Suppressor macrophage (primary cell): ENCODE measurements at places on chromosomes 5 and 9.

GRCh38 chr5:76299592-76299991 lies 103.5 kb upstream of the IQGAP2 start:
- no peak for DNase-seq

DNA sequence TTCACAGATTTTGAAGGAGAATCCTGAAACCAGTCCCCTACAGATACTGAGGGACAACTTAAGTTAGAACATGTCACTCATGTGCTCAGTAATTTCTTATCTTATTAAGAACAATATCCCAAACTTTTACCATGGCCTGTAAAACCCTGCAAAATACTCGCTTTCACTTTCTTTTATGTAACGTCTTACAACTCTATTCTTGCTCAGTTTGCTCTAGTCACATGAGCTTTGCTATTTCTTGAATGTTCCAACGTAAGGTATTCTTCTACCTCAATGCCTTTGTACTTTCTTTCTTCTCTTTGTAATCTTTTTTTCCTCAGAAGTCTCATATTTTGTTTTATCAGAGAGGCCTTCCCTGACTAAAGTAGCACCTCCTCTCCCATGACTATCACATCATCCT lies 14.1 kb downstream of the TMEM38B start:
- DNase-seq = no peak

- DNase-seq = no peak
These were observed 80.4 kb downstream of the TEK start for GRCh38 chr9:27189426-27189825.

DNA sequence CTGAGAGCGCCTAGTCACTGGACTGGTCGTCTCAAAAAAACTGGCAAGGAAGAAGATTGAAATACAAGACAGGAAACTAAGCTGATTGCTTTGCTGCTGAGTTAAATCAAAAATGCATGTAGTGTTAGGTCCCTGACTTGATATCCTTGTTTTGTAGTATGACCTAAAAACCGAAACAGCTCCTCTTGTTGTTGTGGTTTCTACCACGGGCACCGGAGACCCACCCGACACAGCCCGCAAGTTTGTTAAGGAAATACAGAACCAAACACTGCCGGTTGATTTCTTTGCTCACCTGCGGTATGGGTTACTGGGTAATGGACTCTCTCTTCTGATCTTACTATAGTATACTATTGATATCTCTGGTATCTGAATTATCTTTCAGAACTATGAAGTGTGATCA lies 4.3 kb downstream of the MTRR start:
- no peak for DNase-seq

- no peak for DNase-seq
These were observed 61.9 kb upstream of the ELL2 start for GRCh38 chr5:96023518-96023917.

- no peak for DNase-seq
These were observed 153.7 kb downstream of the TLE1 start for GRCh38 chr9:81535542-81536241.

DNA sequence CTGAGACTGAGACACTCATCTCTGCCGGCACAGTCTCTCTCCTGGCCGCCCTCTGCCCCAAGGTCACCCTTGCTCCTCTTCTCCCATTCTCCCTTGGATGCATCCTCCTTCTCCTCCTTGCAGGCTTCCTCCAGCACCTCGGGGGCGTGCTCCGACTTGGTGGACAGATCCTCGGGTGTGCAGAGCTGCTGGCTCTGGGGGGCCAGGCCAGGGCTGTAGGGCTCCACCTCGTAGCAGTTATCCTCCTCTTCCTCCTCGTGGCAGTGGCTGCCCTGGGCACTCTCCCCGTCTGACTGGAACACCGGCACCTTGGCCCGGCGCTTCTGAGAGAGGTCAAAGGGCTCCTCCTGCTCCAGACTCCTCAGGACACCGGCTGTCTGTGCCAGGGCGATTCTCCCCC lies 63.3 kb downstream of the ZNF366 start:
- DNase-seq = no peak

- no peak for DNase-seq
These were observed 50.4 kb downstream of the SHOC1 start for GRCh38 chr9:111744363-111744762.

DNA sequence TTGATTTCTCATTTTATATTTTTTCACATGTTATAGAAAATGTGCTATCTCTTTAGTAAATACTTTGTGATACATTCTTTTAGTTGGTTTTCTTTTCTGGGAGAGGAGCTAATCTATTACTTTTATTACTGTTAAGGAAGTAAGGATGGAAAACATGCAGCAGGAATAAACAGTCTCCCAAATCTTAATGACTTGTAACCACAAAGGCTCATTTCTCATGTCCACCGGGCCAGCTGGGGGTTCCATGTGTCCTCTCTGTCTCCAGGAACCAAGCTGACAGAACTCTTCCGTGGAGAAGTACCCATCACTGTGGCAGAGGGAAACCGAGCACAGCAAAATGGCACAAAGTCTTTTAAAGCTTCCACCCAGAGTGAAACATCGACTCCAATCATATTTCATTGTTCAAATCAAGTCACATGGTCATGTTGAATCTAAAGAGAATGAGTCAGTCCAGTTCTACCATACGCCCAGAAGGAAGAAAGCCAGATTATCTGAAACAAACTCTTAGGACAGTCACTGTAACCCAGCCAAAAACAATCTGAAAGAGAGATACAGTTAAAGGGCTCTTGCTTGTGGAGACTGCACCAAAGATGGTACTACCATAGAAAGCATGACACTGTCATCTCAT lies 97.1 kb upstream of the CDH6 start:
- no peak for DNase-seq

DNA sequence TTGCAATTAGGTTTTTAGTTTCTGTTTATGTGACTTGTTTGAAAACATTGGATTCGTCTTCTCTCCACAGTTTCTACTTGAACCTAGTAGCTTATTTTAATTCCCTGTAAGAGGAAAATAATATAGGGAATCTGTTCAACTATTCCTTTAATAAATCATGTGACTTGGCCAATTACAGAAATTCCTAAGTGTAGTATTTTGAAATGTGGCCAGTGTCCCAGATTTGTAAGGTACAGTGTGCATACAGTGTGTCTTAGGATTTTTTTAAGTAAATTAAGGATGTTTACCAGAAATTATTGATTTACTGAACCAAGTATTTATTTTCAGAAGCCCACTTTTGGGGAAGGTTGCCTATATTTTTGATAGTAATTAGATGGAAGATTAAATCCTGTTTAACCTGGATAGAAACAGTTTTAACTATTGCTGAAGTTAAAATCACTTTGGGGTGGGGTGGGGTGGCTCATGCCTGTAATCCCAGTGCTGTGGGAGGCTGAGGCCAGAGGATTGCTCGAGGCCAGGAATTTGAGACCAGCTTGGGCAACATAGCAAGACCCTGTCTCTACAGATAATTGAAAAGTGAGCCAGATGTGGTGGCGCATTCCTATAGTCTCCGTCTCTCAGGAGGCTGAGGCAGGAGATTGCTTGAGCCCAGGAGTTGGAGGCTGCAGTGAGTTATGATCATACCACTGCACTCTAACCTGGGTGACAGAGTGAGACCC lies 36.9 kb downstream of the G3BP1 start:
- DNase-seq = no peak

DNA sequence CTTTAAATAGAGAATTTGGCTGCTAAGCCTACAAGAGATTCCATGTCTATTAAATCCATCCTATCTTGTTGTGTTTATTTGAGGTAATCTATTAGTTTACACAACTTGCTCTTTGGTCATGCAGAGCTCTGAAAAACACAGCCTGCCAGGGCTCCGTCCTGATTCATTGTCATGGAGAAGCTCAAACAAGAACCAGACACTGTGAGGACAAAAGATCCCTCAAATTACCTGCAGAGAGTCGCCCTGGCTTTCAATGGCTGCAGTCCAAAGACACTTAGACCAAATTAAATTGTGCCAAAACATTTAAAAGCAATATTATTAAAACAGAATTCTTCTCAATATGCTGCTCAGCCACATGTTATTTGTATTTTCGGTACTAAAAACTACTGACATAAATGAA lies 60.1 kb downstream of the CDH18 start:
- no peak for DNase-seq

- peak; percentile 19 for DNase-seq
These were observed 11.4 kb upstream of the ASS1 start for GRCh38 chr9:130433168-130433946.

DNA sequence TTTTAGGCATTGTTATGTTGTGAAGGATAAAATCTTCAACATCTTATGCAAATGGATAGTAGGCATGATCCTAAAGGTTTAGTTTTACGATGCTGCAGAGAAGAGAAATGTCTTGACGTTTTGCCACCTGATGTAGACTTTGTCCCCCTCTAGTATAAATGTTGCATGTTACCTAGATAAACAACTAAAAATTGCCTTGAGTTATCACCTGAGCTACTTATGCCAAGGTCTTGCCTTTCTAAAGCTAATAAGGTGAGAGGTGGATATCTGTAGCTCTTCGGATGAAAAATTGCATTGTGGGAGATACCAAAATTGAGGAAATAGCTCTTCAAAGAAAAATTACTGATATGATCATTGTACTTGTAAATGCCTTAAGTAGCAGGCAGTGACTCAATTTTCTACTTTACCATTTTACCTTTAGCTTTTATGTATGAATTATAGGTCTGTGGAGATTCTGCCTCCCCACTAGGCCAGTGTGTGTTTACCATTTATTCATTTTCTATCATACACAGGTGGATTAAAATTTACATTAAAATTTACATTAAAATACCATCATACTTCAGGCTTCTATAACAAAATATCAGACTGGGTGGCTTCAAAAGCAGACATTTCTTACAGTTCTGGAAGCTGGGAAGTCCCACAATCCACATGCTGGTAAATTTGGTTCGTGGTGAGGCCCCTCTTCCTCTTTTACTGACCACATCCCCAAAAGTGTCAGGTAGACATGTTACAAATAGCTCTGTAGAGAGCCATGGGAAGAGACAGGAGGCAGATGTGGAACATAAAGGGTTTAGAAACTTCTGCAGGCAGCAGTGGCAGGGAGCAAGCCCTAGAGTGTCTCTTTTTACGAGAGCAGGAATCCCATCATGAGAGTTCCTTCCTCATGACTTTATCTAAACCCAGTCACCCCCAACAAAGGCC lies 100.7 kb upstream of the ERBIN start:
- peak; percentile 72 for DNase-seq

DNA sequence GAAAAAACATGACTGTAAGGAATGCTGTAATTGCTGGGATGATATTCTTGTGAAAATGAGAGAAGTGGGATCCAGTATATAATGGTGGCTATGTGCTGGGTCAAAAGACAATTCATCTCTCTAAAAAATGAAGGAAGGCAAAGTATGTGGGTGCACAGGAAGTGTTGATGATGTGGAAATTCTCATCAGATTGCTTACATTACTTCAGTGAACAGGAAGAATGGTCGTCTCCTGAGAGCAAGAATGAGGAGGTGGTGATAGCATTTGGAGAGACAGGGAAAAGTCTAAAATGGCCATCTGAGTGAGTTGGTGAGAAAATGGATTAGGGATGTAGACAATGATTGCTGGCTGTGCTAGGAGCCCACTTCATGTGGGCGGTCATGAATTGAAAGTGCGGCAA lies 253.5 kb upstream of the NREP start:
- peak; percentile 18 for DNase-seq

GRCh38 chr9:121331992-121332685 lies 37.9 kb downstream of the STOM start:
- DNase-seq = no peak

GRCh38 chr9:113992276-113992951 lies 85.7 kb downstream of the AMBP start:
- DNase-seq = peak; percentile 54

DNA sequence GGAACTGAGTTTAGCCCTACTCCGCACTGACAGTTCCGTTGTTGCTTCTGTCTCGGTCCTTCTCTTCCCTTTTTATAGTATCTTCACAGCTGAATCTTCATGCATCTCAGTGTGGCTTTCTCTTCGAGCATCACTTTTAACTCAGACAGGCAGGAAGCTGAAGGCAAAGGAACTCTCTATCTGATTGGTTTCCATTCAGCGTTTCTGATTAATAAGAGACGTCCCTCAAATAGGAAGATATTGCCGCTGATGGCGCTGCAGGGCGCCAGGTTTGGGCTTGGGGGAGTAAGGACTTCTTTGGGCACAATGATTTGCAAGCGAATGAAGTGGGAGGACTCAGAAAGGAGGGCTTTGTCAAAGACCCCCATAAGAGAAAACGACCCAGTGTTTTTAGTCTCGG lies at the start of gene CDH9:
TSS of gene CDH9 (minus strand) at position 111 of the 400 bp plus-strand sequence. CDS start 50,253 bp downstream, outside the sequence.
- no peak for DNase-seq

GRCh38 chr9:99809586-99810319 lies 11.9 kb upstream of the NR4A3 start:
- DNase-seq = no peak

DNA sequence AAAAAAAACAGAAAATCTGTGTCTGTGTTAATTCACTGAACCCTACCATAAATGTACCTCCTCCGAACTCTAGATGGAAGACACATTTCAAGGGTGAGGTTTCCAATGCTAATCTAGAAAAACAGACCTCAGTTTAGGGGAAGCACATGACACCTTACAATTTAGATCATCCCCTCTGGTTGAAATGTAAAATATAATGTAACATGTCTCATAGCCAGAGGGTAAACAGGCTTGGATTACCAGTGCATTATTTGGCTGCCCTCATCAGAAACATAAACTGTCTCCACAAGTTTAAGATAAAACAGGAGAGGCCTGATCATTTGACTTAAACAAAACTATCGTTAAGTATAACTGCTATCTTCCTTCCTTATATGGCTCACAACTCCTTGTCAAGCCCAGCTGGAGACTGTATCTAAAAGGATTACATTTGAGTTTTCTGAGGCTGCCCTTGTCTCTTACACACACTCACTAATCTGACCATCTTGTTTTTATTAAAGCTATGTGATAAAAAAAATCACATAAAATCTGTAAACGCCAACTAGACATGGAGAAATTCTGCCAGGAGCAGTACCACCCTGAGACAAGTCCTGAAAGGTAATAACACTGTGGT lies 105.7 kb downstream of the LURAP1L start:
- DNase-seq = no peak

DNA sequence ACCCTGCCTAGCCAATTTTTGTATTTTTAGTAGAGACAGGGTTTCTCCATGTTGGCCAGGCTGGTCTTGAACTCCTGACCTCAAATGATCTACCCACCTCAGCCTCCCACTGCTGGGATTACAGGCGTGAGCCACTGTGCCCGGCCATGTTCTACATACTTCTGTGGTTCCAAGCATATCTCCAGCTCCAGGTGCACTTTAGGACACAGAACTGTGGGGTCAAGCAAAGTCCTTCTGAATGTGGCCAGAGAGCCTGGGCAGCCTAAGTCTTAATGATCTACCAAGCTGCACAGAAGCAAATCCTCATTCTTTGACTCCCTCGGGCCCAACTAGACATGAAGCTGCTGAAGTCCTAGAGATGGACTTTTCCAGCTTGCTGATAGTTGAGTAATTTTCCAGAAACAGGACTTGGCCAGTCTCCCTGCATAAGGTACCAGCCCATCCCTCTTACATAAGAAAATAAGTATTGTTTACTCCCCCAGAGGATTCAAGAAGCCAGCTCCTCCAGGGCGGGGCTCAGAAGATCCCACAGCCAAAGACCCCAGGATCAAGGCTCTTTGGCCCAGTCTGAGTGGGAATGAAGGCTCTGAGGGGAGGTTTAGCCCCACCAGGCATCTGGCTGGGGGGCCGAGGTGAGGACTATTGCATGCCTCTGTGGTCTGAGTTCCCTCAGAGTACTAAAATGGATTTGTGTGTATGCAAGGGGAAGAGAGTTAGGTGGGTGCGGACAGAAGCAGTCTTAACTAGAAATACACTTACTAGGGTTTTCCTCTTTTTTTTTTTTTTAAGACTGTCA lies 8.7 kb downstream of the CLTB start:
- DNase-seq = no peak

GRCh38 chr9:21552244-21553170 lies 70.4 kb upstream of the IFNE start:
- DNase-seq = no peak
